ENCODE measurements at places on chromosomes 7 and 10. TPM values are rescaled to one million over a fixed set of nuclear protein-coding genes. Genes with fewer than 3 reads are reported as not detected.

Gene HOXA7
- total RNA-seq = 15.6 TPM

Gene OR6V1
- total RNA-seq = not detected

Gene TMEM209
- total RNA-seq = 11.6 TPM

Gene PMS2
- total RNA-seq = 15.9 TPM

Gene HYCC1
- 43.2 TPM for total RNA-seq

Gene GNAT3
- not detected for total RNA-seq

Gene ACTL6B
- total RNA-seq = not detected

Gene ABCA13
- total RNA-seq = 0.09 TPM

Gene EPO
- not detected for total RNA-seq

Gene PLXNA4
- 20.4 TPM for total RNA-seq

Gene CALML3
- total RNA-seq = not detected

Gene NKX1-2
- not detected for total RNA-seq

GRCh38 chr10:50260791-50261281 is 9.5 kb upstream of the ASAH2 start:
- DNase-seq = no peak

GRCh38 chr7:7164591-7164990 is 17.8 kb upstream of the C1GALT1 start:
- no peak for DNase-seq

GRCh38 chr10:130421909-130422308 is 285.7 kb downstream of the GLRX3 start:
- DNase-seq = no peak

- DNase-seq = no peak
These were observed 14.5 kb upstream of the ZNF33B start for GRCh38 chr10:42652858-42653257.

- no peak for DNase-seq
These were observed at the start of gene NRAP for GRCh38 chr10:113663908-113664307. TSS of gene NRAP (minus strand) at chr10:113664041. CDS start at chr10:113663882, 159 bp downstream.

DNA sequence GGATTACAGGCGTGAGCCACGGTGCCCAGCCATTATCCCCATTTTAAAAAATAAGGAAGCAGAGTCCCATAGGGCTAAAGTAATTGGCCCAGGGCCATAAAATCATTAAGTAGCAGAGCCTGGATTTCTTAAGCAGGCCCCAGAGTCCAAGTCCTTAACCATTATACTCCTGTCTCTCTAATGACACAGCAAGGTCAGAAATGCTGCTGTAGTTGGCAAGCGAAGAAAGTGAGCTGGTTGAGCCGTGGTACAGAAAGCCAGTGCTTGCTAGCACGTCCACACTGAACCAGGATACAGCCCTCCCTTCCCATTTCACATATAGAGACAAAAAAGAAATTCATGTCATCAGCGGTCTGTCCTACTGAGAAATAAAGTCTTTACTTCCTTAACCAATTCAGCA is 562.7 kb downstream of the GALNT17 start:
- no peak for DNase-seq

DNA sequence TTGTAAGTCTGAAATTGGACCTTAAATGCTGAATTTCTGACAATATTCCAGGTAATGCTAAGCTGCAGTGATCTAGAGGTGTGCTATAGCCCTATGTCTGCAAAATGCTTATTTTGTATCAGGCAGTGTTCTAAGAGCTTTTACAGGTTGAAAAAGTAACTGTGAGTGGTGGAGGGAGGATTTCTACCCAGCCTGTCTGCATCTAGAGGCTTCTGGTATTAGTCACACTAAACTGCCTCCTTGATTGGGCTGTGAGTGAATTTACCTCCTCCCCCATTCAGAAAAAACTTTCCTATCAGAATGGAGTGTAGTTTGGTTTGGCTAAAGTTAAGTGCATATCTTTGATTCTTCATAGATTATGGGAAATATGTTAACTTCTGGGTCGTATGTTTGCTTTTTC is 56.8 kb downstream of the BBS9 start:
- DNase-seq = no peak

GRCh38 chr7:91085175-91085574 is 179.1 kb upstream of the FZD1 start:
- DNase-seq = no peak

DNA sequence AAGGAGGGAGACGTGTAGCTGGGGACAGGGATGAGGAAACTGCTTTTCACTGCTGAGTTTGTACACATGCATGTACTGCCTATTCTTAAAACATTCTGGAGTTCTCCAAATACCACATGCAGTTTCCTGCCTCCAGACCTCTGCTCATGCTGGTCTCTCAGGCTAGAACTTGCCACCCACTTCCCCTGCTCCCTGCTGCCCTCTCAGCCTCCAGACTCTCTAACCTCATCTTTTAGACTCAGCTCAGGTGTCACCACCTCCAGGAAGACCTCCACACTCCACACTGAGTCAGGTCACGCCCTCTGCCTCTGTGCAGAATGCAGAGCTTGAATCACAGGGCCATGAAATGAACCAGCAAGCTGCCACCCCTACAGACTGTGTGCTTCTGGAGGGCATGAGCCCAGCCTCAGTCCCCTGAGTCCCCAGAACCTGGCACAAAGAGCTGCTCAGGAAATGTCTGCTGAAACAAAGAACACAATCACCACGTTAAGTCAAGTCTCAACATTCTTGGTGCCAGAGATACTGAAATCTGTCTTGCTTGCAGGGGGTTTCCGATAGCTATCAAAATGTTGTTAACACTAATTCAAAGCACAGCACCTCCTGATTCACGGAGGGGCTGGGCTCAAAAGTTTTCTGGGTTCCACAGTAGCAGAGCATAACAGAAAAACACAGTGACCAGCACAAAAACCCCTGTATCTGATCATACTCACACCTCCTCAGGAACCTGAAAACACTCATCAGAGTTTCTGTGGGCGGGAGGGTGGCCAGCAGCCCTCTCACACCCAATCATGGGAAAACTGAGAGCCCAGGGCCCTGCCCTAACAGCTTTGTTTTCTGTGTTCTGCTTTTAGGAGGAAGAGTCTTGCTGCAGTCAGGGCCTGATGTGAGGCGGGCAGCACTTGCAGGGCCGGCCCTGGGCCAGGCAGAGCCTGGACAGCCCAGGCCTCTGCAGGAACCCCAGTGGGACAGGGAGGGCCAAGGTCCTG is 21.1 kb downstream of the FAM53B start:
- DNase-seq = peak; percentile 49

DNA sequence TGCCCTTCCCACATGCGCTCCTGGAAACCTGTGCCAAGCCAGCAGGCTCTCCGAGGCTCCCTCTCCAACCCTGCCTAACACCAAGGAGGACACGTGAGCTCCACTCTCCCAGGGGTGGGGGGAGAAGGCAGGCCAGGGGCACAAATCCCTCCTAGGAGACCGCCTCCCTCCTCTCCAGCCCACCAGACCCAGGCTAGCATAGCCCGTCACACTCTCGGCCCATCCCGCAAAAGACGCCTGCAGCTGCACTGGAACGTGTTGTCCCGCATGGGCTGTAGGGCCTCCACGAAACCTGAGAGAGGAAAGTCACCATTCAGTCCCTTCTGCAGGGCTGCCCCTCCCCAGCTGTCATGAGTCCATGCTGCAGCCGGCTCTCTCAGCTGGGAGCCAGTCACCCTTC is 126.3 kb downstream of the MAD1L1 start:
- DNase-seq = no peak

GRCh38 chr10:114632869-114633715 is 25.0 kb downstream of the ABLIM1 start:
- peak; percentile 85 for DNase-seq

- no peak for DNase-seq
These were observed 65.0 kb upstream of the CCNY start for GRCh38 chr10:35271086-35271858.

- no peak for DNase-seq
These were observed 95.1 kb upstream of the LRGUK start for GRCh38 chr7:134031835-134032617.

DNA sequence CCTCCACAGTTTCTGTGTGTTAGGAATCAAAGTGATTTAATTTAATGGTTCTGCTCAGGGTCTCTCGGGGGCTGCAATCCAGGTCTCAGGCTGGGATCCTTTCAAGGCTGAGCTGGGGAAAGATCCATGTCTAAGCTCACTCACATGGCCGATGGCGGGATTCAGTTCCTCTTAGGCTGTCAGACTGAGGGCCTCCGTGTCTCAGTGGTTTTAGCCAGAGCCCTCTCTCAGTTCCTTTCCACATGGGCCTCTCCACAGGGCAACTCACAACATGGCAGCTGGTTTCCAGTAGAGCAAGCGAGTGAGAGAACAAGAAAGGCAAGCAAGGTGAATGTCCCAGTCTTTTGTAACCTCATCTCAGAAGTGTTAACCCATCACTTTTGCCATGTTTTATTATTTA is 26.9 kb downstream of the CAV1 start:
- DNase-seq = no peak

GRCh38 chr10:14270370-14270769 is 60.4 kb downstream of the FRMD4A start:
- DNase-seq = no peak

DNA sequence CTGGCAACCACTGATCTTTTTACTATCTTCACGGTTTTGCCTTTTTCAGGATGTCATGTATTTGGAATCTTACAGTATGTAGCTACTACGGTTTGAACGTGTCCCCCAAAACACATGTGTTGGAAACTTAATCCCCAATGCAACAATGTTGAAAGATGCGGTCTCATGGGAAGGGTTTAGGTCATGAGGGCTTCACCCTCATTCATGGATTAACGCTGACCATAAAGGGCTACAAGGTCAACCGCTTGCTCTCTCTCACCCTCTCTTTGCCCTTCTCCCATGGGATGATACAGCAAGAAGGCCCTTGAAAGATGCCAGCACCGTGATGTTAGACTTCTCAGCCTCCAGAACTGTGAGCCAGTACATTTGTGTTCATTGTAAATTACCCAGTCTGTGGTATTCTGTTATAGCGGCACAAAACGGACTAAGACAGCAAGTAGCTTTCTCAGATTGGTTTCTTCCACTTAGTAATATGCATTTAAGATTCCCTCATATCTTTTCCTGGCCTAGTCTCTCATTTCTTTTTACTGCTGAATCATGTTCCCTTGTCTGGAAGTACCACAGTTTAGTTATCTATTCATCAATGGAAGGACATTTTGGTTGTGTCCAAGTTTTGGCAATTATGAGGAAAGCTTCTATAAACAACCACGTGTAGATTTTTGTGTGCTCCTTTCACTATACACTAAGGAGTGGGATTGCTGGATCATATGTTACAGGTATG is 3.0 kb upstream of the CRYGN start:
- DNase-seq = no peak

DNA sequence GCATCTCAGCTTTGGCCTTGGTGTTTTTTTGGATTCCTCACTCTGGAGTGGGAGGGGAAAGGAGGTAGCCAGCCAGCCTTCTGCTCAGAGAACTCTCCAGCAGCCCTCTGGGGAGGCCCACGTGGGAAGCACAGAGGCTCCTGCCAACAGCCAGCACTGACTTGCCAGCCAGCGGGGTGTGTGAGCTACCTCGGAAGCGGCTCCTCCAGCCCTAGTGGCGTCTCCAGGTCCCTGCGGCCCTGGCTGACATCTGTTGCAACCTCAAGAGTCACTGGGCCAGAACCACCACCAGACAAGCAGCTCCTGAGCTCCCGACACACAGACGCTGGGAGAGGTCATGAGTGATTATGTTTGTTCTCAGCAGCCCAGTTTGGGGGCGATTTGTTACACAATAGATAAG is 180.2 kb upstream of the FZD8 start:
- DNase-seq = no peak

DNA sequence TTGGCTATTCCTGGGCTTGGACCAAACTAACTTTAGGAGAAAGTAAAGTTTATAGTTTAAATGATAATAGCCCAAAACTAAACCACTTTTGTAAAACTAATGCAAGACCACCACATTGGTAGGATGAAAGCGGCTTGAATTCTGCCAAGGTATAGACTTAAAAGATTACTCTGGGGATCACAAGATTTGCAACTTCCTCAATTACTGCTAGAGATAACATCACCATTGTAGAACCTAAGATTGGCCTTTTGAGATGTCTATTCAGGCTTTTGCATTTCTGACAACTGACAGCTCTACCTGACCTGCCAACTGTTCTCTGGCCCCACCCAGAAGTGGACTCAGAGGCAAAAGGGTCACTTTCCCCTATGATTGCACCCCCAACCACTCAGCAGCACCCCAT is 162.4 kb downstream of the TNS3 start:
- no peak for DNase-seq

DNA sequence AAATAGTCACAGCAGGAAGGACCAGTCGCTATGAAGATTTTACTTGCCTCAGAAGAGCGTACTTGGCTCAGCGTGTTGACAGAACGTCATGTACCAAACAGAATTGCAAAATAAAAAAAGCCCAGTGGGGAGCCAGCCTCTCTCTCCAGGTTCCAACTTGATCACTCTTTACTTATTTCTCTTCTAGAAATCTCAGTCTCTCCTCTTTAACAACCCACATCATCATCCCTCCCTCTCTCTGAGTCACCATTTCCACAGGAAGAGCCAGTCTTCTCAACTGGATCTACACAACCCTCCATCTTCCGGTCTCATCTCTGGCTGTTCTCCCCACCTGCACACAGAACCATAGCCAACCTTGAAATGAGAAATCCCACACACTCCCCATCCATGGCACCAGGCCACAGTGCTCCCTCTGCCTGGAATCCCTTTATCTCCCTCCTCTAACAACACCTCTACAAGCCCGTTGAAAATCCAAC is 718.3 kb downstream of the GRID1 start:
- DNase-seq = no peak

GRCh38 chr7:155885167-155886155 is 73.2 kb upstream of the SHH start:
- DNase-seq = peak; percentile 81

- no peak for DNase-seq
These were observed 64.0 kb upstream of the DUSP5 start for GRCh38 chr10:110433740-110434139.

GRCh38 chr10:10869592-10869991 is 148.1 kb upstream of the CELF2 start:
- DNase-seq = peak; percentile 78

DNA sequence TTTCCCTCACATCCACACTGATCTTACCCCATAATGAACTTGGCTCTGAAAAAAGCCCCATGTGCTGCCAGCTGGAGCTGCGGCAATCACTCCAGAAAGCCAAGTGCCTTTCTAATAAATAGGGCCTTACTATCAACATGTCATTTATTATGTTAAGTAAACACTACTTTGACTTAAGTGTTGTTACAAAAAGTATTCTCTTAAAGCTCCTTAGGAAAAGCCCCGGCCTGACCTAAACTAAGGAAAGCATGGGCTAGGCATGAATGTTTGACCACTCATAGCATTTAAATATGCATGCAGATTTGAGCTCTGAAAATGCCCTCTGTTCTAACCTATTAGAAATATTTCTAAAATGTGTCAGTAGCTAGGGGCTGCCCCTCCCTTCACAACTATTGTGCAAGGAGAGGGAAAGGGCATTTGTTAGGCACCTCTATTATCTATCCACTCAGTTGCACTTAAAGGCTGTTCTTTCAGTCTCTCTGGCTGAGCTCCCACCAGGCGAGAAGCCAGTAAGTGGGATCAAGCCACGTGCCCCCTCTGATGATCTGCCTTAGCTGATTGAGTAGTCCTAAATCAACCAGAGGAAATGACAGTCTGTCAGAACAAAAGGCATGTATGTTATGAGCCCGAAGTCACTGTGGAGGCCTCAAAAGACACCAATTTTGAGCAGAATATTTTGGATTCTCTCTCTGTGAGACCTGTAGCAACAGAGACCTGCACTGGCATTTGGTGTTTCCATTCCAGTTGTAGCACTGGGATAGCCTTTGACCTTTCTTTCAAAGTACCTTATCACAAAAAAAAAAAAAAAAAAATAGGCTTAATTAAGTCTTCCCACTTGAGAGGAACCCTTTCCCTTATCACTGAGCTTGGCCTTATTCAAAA is 77.1 kb downstream of the ITGB8 start:
- peak; percentile 93 for DNase-seq

- DNase-seq = no peak
These were observed 23.1 kb downstream of the DDC start for GRCh38 chr7:50542132-50542531.

- no peak for DNase-seq
These were observed 52.7 kb upstream of the VIPR2 start for GRCh38 chr7:159197066-159197975.

All from endothelial cell of umbilical vein (primary cell).